ENCODE measurements at places on chromosomes 7 and 10. TPM values are rescaled to one million over a fixed set of nuclear protein-coding genes. Genes with fewer than 3 reads are reported as not detected.

DNA sequence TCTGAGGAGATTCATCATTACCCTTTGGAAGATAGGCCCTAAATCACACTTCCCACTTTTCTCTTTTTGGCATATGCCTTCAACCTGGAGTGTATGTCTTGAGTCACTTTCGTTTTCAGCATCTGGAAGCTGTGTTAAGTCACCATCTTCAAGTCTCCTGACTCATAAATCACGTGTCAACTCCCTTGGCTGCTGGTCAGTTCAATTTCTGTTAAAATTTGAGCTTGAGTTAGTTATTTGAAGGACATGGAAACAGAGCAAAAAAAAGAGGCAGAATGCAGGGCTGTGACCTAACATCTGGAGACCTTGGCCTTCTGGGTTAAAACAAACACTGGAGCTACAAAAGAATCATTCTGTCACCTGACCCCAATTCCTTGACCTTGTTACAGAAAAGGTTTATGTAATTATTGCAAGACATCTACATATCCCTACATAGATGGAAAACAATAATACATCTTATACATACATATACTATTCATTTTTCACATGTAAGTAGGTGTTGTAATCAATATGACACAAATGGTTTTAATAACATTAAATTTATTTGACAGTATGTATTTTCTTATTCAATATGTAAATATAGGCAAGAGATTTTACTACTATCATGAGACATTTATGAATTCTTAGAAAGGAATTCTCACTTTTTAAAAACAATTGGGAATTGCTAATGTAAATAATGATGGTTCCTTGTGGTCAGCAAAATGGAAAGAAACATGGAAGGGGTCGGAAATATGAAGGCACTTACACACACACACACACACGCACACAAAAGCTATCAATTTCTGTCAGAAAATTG lies 169.7 kb upstream of the PHYHIPL start:
- DNase-seq, result no peak

GRCh38 chr7:116733924-116734580 lies 62.1 kb downstream of the MET start:
- DNase-seq, result no peak

GRCh38 chr7:149161241-149161848 lies 14.1 kb downstream of the ZNF398 start:
- DNase-seq, result no peak

Gene ANTXRL
- not detected for total RNA-seq

DNA sequence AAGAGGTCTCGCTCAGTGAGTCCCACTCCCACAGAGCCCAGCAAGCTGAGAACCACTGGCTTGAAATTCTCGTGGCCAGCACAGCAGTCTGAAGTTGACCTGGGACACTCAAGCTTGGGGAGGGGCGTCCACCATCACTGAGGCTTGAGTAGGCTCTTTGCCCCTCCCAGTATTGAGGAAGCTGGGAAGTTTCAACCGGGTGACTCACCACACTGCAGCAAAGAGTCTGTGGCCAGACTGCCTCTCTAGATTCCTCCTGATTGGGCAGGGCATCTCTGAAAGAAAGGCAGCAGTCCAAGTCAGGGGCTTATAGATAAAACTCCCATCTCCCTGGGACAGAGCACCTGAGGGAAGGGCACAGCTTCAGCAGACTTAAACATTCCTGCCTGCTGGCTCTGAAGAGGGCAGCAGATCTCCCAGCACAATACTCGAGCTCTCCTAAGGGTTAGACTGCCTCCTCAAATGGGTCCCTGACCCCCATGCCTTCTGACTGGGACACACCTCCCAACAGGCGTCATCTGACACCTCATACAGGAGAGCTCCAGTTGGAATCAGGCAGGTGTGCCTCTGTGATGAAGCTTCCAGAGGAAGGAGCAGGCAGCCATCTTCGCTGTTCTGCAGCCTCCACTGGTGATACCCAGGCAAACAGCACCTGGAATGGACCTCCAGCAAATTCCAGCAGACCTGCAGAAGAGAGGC lies 970.9 kb upstream of the LRRN3 start:
- DNase-seq, result no peak

DNA sequence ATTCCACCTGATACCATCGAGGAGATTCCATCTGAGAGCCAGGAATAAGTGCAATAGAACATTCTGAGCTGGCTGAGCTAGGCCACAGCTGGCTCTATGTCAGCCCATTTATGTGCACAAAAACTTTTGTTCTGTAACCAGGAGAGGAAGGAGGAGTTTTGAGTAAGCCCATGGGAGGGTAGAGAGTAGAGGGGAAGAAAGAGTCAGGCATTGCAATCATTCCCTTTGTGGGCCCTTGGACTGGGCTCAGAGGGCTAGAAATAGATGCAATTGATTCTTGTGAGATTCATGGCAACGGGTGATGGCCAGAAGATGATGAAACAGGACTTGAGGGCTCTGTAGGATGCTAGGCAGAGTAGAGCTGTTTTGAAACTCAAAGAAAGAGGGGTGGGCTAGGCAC lies 104.6 kb upstream of the KIF5B start:
- no peak for DNase-seq

Gene HOXA13
- total RNA-seq, result not detected

GRCh38 chr10:97686301-97686961 lies 610 bp downstream of the AVPI1 start:
- no peak for DNase-seq

Gene RPP30
- 41.4 TPM for total RNA-seq

Gene CLRN3
- total RNA-seq, result not detected

DNA sequence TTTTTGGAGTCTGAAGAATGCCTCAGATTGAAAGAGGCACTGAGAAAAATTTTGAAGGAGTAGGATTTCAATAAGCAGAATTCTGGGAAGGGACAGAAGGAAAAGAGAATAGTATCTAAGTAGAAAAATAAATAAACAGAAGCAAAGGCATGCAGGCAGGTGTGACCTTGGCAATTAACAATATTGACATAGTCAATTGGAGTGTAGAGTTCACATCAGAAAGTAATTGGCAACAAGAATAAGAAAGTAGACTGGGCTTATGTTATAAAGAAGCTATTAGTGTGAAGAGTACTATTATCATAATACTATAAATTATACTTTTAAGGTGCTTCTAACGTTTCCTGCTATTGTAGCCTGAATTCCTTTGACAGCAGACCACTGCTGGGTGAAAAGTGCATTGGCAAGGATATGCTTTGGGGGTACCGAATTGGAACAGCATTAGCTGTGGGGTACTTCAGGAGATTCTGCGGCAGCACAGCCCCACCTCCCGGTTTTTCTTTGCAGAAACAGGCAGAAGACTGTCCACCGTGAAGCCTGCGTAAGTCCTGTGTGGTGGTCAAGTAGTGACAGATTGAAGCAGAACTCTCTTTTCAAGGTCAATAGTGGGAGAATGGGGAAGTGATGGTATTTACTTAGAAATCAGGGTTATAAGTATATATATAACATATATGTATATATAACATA lies 357.0 kb downstream of the THSD7A start:
- DNase-seq, result no peak

DNA sequence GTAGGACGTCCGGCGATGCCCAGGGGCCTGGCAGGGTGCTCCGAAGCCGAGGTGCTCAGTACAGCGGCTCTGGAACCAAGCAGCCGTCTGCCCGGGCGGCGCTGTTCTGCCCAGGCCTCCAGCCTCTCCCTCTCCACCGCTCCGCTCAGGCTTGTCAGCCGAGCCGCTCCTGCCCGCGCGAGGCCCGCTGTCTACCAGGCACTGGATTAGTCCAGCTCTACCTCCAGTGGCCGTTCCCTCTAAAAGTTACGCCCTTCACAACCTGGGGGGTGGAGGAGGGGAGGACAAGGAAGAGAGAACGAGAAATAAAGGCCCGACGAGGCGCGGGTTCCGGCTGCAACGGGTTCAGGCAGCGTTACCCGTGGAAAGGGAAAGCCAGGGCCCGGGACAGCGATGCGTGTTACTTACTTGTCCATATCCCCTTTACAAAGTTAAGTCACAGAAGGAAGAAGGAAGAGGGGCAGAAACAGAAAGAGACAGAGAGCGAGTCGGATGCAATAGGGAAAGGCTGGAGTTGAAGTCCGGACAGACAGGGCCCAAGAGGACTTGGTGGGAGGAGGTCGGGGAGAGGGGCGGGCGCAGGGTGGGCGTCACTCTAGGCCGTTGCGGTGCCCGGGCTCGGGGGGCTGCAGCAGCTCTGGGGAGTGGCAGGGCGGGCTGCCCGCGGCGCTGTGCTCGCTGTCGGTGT lies 2.8 kb downstream of the SP8 start:
- no peak for DNase-seq

- no peak for DNase-seq
Observed at GRCh38 chr7:55575733-55576132, 3.4 kb upstream of the VOPP1 start.

DNA sequence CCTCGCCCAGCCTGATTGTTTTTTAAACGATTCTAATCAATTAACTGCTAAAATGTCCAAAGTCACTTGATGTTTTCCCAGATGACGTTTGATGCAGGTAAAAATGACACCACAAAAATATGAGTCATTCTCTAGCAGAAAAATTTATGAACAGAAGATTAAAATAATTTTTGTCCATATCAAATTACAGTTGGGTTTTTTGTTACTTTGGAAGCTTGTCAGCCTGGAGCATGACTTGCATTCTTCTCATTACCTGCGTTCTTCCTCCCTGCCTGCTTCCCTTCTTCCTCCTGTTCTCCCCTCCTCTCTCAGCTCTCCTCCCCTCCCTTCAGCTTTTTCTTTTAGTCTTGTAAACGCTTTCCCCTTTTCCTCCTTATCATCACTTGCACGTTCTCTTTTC lies 18.7 kb downstream of the IL15RA start:
- no peak for DNase-seq

- no peak for DNase-seq
Observed at GRCh38 chr10:8213735-8214134, 159.2 kb downstream of the GATA3 start.

- DNase-seq, result no peak
Observed at GRCh38 chr7:90933984-90934383, 330.2 kb upstream of the FZD1 start.

DNA sequence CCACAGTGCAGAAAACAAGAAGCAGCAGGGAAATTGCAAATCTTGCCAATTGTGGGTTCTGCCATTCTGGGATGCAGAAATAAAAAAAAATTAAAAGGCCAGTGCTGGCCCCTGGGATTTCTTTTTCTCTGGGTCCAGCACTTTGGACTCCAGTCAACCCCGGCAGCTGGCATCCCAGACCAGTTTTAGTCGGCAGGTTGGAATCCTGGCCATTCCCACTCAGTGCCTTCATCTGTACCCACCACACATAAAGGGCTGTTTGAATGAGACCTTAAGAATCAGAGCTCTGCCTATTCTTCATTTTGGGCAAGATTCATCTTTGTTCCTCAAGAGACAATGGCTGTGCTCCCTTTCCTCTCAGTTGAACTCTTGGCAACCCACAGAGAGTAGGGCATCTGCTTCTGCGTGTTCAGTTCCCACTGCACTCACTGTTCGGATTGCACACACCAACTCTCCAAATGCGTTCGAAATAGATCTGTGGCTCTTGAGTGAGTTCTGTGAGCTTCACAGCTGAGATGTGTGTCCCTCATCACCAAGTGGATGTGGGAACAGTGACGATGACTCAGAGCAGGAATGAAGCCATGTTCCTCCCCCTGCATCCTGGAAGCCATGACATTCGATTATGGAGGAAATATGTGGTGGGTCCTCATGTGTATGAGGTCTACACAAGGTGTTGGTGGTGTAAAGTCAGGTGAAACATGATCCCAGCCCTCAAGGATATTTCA lies 63.0 kb upstream of the EGFR start:
- no peak for DNase-seq

GRCh38 chr7:91974066-91974465 lies 33.4 kb downstream of the AKAP9 start:
- no peak for DNase-seq

- DNase-seq, result no peak
Observed at GRCh38 chr7:64045301-64046040, at the start of gene ZNF727. Gene ZNF727, plus strand, starts transcription at chr7:64045434. Its CDS starts 188 bp downstream, at chr7:64045622.

Gene UCMA
- total RNA-seq, result not detected

Gene CPA2
- not detected for total RNA-seq

DNA sequence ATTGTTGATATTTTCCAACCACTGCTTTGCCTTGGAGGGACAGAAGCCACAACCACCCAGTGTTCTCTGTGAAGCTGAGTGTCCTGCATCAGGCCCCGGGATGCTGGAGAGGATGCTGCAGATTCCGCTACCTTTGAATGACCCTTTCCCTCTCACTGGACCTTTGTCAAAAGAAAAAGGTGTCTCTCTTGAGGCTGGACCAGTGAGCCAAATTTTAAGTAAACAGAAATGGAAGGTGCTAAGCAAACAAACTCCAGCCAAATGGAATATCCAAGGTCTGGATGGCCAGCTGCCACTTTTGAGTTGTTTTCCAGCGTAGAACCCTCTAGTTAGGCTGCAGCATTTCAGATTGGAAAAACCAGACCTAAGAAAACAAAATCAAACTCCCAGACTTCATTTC lies 145.5 kb downstream of the TRIL start:
- DNase-seq, result no peak

GRCh38 chr10:565146-565545 lies 124.3 kb downstream of the DIP2C start:
- DNase-seq, result no peak

Gene C10orf53
- total RNA-seq, result not detected

- DNase-seq, result no peak
Observed at GRCh38 chr7:37421861-37422500, 26.7 kb downstream of the ELMO1 start.

GRCh38 chr7:94245500-94245899 lies 149.2 kb upstream of the COL1A2 start:
- no peak for DNase-seq

Gene NODAL
- total RNA-seq, result not detected

Gene HSPA12A
- 0.06 TPM for total RNA-seq

Gene ACSM6
- not detected for total RNA-seq

Gene MRPL32
- 46.6 TPM for total RNA-seq

Gene GPR26
- not detected for total RNA-seq

Gene CALHM1
- 0.94 TPM for total RNA-seq

- DNase-seq, result no peak
Observed at GRCh38 chr10:58747687-58748086, 235.0 kb downstream of the BICC1 start.

Gene DRGX
- total RNA-seq, result not detected

GRCh38 chr7:25485026-25485425 lies 256.7 kb upstream of the NPVF start:
- no peak for DNase-seq

DNA sequence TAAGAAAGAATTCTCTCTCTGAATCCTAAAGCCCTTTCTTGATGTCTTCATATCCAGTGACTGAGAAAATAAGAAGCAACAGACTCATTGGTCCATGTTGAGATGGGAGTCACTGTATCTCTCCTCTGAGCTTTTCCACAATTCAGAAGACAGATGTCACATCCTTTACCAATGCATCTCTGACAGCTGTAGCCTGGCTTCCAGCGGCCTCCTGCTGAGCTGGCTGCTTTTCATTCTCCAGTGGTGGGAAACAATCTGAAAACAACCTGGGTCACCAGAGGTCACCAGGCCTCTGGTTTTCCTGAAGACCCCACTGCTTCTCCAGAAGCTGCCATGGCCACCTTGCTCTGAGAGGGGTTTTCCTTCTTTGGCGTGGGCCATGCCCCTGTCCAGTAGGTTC lies 18.3 kb upstream of the RPA3 start:
- DNase-seq, result no peak

DNA sequence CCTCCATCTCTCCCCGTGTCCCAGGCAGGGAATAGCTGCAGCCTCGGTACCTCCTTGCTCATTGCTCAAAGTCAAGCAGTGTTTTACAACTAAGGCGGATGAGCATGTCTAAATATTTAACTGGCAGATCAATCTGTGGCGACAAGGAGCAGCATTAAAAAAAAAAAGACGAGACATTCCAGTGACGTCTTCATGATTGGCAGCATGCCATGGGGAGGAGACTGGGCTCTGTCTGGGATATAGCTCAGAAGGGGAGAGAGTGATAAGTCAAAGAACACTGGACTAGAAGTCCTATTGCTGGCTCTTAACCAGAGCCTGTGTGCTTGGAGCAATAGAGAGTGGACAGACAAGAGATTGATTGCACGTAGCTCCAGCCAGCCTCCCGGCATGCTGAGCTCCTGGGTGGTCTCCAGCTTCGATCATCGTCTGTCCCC lies 287.5 kb upstream of the PODXL start:
- DNase-seq, result no peak
